ENCODE measurements at places on chromosomes 2 and 18.

DNA sequence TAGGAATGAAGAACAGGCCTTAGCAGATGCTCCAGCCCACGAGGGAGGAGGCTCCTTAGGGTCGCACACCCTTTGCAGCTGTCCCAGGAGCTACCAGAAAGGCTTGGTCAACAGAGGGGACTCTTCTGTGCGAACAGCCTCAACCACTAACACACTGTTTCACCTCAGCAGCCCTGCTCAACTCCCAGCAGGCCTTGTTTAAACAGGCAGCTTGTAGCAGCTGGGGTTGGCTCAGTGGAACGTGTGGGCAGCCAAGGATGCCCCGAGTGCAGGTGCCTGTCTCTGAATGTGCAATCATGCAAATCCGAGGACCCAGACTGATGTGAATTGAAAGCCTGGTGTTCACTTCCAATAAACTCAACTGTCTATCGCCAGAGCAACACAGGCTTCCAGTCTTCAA is 88.7 kb upstream of the CXCR4 start:
- no peak for DNase-seq

DNA sequence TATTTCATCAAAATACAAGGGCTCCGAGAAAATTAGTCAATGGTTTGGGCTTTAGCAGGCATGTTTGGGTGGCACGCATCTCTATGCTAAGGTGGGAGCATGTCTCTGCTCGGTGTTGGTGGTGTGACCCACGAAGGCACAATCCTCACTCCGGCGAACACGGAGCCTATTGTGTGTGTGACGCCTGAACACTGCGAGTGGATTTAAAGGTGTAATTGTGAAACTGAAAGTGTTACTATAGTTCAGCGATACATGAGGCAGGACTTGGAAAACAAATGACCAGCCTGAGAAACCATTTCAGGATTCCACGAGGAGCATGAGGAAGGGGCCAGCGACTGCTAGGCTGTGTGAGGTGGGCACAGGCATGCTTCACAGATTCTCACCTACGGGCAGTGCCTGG is 41.7 kb upstream of the LDLRAD4 start:
- no peak for DNase-seq

- DNase-seq = no peak
Observed at GRCh38 chr2:99471654-99472599, 17.9 kb downstream of the REV1 start.

GRCh38 chr2:160465002-160465401 is 28.6 kb downstream of the RBMS1 start:
- DNase-seq = no peak

DNA sequence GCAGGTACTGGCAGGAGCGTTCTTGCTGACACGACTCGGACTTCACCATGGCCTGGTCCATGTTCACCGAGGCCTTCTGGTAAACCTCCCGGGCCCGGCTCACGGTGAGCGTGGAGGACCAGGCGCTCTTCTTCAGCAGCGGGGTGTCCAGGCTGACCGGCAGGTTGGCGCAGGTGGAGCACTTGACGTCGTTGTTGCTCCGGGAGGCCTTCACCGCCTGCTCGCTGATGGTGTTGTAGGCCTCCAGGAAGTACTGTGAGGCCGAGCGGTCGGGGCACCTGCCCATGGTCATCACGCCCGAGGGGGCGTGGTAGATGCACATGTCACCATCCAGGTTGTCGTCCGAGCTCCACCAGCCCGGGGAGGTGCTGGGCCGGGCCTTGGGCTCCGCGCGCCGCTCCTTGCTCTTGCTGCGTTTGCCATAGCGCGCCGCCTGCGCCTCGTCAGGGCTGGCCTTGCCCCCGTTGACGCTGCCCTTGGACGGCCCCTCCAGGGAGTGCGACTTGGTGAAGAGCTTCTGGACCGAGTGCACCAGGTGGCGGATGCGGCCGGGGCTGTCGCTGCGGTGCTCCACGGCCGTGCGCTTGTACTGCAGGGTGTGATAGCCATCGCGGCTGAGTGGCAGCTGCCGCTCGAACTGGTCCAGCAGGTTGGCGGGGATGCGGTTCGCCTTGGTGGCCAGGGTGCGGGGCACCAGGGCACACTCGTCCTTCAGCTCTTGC is 429.3 kb downstream of the TGIF1 start:
- DNase-seq = no peak

- no peak for DNase-seq
Observed at GRCh38 chr18:73023975-73024374, 156.2 kb upstream of the NETO1 start.

DNA sequence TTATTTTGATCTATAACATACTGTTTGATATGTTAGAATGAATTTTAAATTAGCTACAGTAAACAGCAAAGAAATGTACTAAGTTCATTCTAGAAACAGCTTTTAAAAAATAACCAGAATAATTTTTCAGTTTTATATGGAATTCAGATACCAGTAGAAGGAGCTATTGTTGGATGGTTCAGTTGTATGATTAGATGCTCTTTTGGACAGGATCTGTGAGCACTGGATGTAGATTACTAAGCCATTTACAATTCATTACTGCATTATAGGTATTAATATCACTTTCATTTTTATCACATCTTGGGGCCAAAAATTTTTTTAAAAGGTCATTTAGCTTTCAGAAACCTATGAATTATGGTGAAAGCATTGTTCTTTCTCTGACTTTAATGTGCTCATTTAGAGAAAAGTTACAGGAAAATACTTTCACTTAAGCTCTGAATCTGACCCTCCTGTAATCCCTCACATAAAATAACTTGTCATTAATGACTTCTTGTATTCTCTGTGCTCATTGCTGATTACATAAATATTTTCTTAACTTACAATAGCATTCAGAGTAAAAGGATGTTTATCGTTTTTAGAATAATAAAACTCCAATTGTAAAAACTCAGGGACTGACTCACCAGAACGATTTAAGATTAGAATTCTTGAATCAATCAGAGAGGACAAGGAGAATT is 750.2 kb downstream of the SLC4A3 start:
- DNase-seq = no peak

DNA sequence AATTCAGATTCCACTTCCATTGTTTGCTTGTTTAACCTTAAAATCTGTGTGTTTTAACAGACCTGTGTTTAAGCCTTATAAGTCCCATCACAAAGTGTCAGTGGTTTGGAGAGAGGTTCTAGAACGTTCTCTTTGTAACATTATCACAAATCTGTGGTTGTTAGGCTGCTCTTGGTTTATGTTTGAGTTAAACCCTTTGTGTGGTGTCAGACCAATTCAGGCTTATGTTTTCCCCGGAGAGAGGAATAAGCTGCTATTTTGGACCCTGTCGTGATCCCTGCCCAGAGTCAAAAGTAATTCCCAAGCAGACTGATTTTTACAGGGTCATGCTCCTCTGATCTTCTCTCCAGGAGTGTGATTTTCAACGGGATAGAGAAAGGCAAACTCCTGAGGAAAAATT is 43.8 kb upstream of the LTBP1 start:
- DNase-seq = no peak

- DNase-seq = no peak
Observed at GRCh38 chr2:54859416-54859815, 136.0 kb downstream of the EML6 start.

GRCh38 chr2:24892928-24893327 is 27.1 kb downstream of the ADCY3 start:
- no peak for DNase-seq

GRCh38 chr2:197240421-197241041 is 70.0 kb downstream of the ANKRD44 start:
- DNase-seq = no peak

- DNase-seq = peak; percentile 13
Observed at GRCh38 chr18:22193466-22193865, 24.1 kb downstream of the GATA6 start.

DNA sequence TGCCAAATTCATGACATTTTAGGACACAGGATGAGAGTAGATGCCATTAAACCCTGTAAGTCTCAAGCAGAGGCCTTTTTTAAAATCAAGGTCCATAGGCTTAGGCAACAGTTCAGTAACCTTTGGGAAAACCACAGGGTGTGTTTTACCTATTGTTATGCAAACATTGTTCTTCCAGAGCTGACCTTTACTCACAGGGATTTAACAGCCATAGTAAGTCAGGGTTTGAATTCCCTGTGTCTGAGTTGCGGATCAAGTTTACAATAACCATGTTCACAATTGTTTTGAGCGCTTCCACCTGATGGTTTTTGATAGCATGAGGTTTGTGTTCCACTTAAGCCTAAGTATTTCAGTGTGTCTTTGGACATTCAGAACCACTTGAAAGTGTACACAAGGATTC is 160.1 kb upstream of the BOD1L2 start:
- DNase-seq = no peak

GRCh38 chr2:140988597-140988996 is 1142.2 kb downstream of the LRP1B start:
- DNase-seq = no peak

DNA sequence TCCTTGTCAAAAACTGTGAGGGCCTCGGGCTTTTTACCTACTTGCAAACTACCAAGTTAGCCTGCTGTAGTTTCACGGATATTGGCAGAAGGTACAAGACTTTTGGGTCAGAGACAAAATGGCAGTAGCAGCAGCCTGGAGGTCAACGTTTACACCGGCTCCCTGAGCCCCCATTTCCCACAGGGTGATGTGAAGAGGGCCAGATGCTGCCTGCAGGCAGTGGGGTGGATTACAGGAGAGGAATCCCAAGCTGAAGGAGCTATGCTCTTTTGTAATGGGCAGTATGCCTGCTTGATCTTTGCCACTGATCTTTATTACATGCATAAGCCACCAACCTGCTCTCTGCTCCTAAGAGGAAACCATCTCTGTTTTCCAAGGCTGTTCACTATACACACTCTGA is 29.5 kb upstream of the SP5 start:
- DNase-seq = no peak

GRCh38 chr2:222424276-222424728 is at the start of gene SGPP2:
TSS of gene SGPP2 (plus strand) at chr2:222424543. CDS start at chr2:222424603, 60 bp downstream.
- DNase-seq = no peak

GRCh38 chr2:239222312-239222660 is 178.5 kb downstream of the HDAC4 start:
- DNase-seq = peak; percentile 41

DNA sequence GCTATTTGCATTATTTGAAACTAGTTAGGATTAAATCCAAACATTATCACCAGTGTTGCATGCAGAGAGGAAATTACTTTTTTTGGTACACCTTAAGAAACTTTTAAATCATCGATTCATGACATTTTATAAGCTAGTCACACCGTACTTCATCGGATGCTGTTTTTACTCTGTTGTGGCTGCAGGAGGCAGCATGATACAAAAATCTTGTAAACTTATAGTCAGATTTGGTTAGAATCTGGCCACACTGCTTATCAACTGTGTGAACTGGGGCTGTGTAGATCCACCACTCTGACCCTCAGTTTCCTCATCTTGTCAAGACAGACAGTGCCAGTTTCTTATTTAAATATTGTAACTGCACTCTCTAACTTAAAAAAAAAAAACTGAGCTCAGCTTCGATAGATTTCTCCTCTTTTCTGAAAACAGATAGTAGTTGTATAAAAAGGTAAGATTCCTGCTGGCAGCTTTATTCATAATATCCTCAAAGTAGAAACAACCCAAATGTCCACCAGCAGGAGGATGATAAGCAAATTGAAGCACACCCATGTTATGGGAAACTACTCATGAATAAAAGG is 77.8 kb downstream of the RAPGEF4 start:
- peak; percentile 17 for DNase-seq

GRCh38 chr2:89848763-89849368 is 1157.4 kb downstream of the RPIA start:
- DNase-seq = no peak
